ENCODE measurements at places on chromosomes 2 and 18.

- no peak for DNase-seq
These were observed 95.6 kb downstream of the NDUFA10 start for GRCh38 chr2:239929504-239929903.

- peak; percentile 70 for DNase-seq
These were observed 57.2 kb downstream of the CALCRL start for GRCh38 chr2:187390891-187391290.

- DNase-seq: peak; percentile 61
These were observed 54.3 kb downstream of the TMX3 start for GRCh38 chr18:68660354-68661183.

DNA sequence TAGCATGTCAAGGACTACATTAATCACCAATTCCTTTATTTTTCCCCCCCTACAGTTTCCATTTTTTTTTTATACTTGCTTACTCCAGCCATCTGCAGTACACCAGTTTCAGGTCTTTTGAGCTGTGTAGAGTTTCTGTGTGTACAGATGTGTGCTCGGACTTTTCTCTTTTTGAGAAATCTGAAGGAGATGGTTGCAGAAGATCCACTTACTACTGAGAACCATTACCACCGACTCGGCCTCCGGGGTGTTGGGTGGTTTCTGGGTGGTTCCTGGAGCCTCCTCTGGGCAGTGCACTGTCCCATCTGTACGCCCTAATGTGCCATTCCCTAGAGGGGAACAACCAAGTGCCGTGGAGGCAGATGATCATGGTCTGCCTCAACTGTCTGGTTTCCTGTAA is 15.4 kb upstream of the LYPD6B start:
- no peak for DNase-seq

DNA sequence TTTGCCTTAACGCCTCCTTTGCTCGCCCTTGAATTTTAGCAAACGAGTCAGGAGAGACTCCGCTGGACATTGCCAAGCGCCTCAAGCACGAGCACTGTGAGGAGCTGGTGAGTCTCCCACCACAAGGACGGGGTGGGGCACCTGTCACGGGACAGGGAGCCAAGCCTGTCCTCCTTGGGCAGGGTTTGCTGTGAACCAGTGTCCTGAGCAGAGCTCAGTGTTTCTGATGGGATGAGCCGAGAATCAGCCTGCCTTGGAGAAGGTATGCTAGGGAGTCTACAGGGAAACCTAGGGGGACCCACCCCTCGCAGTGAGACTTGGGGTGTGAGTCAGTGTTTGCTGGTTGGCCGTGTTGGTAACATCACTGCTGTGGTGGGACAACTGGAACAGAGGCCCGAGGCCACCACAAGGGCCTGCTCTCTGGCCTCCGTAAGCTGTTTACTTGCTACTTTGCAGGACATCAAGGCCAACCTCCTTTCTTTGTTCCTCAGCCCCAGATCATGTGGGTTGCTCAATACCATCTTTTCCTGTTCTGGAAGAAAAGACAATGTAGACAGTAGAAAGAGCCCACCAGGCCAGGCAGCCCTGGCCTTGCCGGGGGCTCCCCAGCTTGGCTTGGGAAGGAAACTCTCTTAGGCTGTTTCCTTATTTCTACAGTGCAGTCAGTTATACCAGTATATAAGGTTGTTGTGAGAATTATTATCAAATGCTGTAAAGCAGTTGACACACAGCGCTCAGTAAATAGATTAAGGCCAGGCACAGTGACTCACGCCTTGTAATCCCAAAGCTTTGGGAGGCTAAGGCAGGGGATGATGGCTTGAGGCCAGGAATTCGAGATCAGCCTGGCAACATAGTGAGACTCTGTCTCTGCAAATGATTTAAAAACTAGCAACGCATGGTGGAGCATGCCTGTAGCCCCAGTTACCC is 42.4 kb downstream of the ITGB1BP1 start:
- DNase-seq: peak; percentile 94

GRCh38 chr2:122236152-122236874 is 480.9 kb downstream of the TSN start:
- peak; percentile 99 for DNase-seq

GRCh38 chr2:122831649-122832048 is 1076.2 kb downstream of the TSN start:
- peak; percentile 28 for DNase-seq

DNA sequence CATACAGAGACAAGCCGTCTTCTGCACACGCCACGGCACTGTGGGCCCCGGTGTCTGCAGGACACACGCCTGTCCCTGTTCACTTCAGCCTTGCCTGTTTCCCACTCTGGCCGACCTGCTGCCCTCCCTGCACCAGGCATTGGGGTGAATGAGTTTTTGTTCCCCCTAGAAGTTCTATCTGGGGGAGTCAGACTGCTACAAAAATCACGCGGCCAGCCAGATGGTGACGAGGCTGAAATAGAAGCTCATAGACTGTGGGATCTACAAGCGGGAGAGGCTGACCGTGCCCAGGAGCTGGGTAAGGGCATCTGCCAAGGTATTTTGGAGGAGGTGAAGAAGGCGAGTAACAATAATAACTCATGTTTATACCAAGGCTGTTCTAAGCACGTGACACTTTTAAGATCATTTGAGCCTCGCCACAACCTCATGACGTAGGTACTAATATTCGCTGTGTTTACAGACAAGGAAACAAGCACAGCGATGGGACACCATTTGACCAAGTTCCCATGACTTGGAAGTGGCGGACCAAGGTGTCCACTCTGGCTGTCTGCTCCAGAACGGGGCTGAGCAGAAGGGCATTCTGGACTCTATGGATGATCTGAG is 53.6 kb downstream of the KCNF1 start:
- DNase-seq: no peak

DNA sequence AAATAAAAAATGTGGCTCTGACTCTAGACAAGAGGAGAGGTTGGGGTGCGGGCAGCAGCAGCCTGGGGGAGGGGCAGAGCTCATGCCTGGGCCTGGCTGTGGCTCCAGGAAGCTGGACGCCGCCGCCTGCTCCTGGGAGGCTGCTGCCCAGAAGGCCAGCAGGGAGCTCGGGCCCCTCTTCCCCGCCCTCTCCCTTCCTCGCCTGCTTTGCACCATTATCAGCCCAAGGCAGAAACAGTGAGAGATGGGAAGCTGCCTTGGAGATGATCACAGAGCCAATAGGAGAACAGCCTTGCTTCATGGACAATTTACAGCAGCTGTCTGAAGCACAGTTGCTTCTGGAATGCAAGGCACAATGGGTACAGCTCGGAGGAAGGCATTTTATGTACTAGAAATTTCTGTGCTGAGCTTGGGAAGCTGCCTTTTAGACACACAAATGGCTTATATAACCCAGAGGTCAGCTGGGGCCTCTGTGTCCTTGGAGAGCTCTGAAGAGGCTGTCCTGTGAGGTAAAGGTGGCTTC is 55.3 kb upstream of the AFF3 start:
- no peak for DNase-seq

Data from MCF 10A (cell line).